Skeletal muscle cell (primary cell): ENCODE measurements at places on chromosomes 1 and 21.

DNA sequence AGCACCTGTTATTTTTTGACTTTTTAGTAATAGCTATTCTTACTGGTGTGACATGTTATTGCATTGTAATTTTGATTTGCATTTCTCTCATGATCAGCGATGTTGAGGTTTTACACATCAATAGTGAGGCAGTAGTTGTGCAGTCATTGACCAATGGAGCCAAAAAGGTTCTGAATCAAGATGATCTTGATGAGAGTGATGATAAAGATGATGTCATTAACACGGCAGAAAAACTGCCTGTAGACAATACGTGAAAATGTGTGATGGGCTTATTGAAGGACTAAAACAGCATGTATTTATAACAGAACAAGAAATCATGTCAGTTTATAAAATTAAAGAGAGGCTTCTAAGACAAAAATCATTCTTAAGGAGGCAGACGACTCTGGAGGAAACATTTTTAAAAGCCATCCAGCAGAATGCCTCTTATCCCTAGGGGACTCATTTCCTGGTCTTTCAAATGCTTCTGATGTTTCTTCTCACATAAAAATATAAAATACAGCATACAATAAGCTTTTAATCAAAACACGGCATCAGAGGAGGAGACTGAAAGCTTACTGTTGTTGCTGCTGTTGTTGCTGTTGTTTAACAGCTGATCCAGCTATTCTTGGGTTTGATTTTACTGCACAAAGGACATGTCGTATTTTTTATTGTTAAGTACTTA, 400.3 kb downstream of the LTN1 start:
- DNase-seq = no peak

GRCh38 chr1:44406737-44407429, 1.8 kb downstream of the RNF220 start:
- no peak for DNase-seq

- no peak for DNase-seq
Measured at GRCh38 chr1:30875916-30876315, 32.6 kb downstream of the SDC3 start.

GRCh38 chr1:95067568-95067967, 5.2 kb downstream of the ALG14 start:
- no peak for DNase-seq

GRCh38 chr1:1080122-1080757, 6.1 kb upstream of the RNF223 start:
- no peak for DNase-seq

DNA sequence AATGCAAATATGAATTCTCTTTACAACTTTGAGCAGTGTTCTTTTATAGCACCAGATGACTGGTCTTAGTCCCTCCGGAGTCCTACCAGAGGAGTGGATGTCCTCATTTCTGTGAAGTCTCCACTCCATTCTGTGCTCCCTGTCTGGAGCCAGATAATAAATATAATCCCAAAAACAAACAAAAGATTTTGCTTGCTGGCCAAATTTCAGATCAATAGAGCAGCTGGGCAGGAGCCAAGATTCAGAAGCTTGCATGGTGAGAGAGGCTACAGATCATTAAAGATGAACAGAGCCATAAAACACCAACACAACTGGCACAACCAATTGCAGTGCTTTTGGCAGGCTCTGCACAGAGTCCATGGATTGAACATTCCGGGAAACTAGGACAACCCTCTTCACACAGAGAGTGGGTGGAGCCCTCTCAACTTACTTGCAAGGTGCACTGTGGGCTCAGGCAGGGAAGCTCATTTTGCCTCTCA, 231.5 kb upstream of the SNX7 start:
- no peak for DNase-seq

- no peak for DNase-seq
Measured at GRCh38 chr1:203796236-203796605, 798 bp downstream of the ZBED6 start.

DNA sequence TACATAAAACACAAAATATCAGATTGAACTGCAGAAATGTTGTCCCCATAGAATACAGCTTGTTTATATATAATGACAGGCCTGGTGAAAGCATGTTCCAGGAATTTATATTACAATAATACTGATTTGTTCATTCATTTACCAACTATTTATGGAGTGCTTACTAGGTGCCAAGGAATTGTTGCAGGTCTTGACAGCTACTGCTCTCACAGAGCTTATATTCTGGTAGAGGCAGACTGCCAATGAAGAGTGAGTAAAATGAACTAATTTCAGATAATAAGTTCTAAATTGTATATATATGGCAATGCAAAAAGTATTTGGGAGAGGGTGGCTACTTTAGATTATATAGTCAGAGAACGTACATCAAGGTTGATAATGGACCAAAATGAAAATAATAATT, 152.0 kb downstream of the COQ8A start:
- DNase-seq = no peak

DNA sequence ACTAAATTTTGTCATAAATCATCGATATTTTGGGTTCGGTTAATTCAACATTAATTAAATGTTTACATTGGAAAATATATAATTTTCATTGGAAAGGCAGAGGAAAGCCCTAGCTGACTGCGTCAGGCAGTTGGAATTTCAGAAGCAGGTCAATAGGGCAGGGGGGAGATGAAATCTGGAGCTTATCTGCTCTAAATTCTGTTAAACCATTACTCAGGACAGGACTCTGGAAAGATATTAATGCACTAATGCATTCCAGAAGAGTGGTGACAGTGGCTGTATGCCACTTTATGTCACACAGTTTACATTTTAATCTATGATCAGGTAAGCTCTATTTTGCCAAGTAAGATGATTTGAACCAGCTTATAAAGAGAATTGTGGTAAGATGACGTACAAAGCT, 153.0 kb upstream of the B3GALT2 start:
- no peak for DNase-seq

DNA sequence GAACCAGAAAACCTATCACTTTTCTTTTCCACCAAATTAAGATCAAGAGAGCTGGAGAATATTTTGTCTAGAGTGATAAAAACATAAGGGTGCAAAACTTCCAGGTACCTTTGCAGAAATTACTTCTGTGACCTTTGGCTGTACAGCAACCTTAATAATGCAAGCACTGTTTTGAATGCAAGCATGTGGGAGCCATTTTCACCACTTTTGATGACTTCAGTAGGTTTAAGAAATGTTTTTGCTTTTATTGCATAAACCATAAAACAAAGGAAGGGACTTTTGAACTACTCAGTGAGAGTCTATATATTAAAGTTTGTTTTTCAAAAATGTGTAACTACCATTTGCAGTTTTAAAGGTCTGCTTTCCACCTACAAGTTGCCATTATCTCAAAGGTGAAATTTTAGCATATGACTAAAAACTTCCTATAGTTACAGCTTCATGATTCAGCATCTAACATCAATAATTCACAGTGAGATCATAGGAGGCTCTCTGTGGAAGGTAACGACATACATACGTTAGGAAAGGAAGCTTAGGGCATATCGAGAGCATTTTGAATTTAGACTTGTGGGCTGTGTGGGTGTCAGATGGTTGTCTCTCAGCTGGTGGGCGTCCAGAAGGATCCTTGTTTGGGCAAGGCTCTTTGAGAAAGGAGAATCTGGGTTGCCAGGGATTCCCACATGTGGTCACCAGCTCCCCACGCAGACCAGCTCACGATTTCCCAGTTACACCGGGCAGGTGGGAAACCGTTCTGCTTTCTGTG, 1.1 kb upstream of the GADD45A start:
- DNase-seq = no peak

- DNase-seq = no peak
Measured at GRCh38 chr1:145999321-146000024, 3.1 kb upstream of the TXNIP start.

GRCh38 chr1:67674260-67675011, 10.6 kb upstream of the GADD45A start:
- peak; percentile 68 for DNase-seq

DNA sequence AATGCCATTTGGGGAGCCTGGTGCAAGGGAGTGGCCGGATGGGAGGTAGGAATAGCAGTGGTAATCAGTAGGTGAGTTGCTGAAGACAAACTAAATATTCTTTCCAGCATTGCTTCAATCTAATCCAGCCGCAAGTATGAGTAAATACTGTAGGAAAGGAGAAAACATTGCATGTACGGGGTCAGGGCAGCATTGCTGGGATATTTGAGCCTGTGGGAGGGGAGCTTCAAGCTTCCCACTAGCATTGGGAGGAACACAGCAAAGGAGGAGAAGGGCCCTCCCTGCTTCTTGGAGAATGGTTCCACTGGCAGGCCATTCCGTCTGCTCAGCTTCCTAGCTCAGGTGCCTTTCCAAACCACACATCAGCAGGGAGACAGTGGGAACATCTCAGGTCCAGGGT, 15.2 kb downstream of the CAPN2 start:
- no peak for DNase-seq

DNA sequence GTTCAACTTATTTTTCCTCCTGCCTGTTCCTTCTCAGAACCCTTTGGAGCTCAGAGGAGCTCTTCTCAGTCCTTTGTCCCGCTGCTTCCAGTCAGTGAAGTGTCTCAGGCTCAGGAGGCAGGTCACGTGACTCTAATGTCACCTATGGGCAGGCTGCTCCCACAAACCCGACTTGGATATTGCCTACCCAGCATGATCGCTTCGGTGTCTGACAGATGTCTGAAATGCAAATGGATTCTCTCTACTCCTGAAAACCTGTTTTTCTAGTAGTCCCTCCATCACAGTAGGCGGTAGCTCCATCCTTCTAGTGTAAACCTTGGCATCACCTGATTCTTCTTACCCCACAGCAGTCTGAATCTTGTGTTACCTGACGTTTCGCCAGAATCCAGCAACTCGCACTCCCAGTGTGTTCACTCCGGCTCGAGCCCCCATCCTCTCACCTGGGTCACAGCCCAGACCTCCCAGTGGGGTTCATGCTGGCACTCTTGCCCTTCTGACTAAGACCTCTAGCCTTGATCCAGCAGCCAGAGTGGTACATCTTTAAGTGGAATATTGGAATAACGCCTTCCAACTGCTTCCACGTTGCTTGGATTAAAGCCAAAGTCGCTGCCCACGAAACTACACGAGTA, 5.4 kb downstream of the PADI6 start:
- DNase-seq = no peak

DNA sequence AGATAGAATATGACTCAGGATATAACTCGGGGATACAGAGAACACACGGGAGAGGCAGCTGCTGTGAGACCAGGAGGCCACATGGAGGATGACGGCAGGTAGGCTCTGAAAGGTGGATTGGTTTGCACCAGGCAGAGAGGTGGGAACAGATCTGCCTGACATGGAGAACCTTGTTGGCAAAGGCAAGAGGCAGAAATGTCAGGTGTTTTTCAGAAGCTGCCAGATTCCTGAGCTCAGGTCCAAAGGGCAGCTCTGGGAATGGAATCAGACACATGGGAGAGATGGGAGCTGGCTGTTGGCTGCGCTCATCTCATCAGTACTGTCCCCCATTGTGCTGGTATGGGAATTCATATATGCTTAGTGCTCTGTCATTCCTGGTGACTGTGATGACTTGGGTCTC, 19.2 kb downstream of the SYT6 start:
- no peak for DNase-seq

GRCh38 chr1:117646007-117646811, 40.4 kb downstream of the TENT5C start:
- DNase-seq = no peak

DNA sequence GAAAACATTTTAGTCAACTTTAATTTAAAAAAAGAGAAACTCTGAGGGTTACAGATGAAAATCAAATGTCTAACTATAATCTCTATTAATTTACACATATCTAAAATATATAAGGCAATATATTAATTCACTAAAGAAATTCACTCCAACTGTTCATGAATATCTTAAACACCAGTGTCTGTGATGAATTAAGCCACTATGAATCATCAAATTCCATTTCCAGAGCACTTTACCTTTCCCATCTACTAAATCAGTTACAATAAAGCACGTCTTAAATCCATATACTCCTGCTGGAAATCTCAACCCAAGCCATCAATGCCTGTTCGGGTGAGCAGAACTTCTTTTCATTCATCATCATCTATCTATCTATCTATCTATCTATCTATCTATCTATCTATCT, 4.3 kb downstream of the TAF5L start:
- DNase-seq = no peak

- no peak for DNase-seq
Measured at GRCh38 chr1:158274797-158275196, 14.9 kb upstream of the CD1C start.

GRCh38 chr1:58363585-58363984, 182.9 kb downstream of the OMA1 start:
- DNase-seq = no peak

GRCh38 chr1:225882694-225883615, 775 bp upstream of the TMEM63A start:
- no peak for DNase-seq

DNA sequence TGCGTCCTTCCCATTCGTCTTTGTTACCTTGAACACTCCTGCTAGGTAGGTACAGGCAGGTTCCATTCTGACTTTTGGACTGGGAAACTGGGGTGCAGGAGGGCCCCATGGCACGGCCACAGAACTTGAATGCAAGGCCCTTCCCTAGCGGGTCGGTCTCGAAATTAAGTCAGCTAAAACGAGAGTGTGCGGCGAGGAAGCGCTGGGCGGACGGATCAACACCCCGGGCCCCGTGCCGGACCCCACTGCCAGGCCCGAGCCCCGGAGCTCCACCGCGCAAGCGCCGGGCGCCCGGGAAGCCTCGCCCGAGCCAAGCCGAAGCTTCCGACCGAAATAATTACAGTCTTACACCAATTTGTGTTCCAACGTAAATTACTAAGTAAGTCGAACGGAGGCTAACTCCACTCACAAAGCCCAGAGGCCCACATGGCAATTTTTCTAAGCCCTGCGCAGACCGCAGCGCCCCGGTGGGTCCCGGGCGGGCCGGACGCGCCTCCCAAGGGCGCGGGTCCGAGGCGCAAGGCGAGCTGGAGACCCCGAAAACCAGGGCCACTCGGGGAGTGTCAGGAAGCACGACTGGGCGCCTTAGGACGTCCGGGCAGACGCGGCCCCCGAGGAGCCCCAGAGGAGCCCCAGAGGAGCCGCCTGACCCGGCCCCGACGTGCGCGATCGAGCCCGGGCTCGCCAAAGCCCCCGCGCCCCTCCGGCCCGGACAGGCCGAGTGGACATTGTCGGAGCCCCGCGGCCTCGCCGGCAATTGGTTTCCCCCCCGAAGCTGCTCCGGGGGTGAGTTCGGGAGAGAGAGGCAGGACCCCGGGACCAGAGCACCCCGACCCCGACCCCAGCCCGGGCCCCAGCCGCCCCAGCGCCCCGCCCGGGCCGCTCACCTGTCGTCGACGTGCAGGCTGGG, 624 bp downstream of the RIPK4 start:
- no peak for DNase-seq

- peak; percentile 67 for DNase-seq
Measured at GRCh38 chr1:212218911-212219310, 66.3 kb upstream of the PPP2R5A start.

DNA sequence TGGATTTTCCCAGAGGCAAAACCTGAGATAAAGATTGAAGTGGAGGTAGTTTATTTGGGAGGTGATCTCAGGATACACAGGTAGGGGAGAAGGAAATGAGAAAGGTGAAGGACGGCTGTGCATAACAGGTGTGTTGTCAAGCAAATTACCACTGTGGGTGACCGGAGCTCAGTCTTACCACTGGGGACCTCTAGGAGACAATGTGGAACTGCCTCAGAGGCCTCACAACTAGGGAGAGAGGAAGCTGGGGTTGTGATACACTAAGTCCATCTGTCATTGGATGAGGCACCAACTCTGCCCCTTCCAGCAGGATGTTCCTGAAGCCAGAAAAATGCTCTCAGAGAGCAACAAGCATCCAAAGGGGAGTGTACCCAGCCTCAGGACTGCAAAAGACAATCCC, 32.6 kb downstream of the GRIK3 start:
- no peak for DNase-seq
